Activated CD4-positive, alpha-beta T cell treated with anti-CD3 and anti-CD28 coated beads, Interleukin-2, Interleukin-6, amounts not matched to agents 100 ng/mL and 50 ng/mL, durations not matched to agents 16 hours and 8 hours (primary cell): ENCODE measurements at places on chromosomes 6 and 20.

DNA sequence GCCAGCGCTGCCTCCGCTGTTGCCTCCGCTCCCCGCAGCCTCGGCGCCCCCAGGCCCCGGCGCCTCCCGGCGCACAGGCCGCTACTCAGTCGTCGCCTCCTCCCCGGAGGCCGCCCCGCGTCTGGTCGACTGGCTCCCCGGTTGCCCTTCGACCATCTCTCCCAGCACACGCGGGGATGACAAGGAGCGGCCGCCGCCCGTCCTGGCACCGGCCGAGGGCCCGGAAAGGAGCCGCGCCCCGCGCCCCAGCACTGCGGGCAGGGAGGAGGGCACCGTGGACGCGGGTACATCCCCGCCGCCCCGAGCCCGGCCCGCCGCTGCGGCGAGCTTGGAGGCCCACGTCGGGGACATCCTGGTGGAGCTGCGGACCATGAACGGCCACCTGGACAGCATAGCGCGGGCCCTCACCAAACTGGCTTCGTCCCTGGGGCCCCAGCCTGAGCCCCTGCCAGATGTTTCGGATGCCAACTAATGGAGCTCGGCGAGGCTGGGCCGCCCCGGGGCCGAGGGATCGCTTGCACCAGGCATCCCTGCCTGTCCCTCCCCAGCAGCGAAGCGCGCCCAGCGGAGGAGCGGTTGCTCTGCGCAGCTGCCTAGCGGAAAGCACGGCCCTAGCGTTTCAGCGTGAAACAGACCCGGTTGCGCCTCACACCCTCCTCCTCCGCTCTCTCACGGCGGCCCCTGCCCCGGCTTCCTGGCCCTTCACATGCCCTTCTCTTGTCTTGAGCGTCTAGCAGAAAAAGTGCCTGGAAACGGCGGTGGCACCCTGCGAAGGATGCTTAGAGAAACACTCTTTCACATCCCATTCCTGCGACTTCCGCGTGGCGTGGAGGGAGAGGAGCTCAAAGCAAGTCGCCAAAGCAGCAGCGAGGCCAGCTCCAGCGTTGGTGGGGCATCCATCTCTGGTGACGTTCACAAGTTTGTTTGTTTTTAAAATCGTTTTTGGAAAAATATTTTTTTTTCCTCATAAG is 285.8 kb upstream of the SUPT3H start:
- DNase-seq, result peak; percentile 71

DNA sequence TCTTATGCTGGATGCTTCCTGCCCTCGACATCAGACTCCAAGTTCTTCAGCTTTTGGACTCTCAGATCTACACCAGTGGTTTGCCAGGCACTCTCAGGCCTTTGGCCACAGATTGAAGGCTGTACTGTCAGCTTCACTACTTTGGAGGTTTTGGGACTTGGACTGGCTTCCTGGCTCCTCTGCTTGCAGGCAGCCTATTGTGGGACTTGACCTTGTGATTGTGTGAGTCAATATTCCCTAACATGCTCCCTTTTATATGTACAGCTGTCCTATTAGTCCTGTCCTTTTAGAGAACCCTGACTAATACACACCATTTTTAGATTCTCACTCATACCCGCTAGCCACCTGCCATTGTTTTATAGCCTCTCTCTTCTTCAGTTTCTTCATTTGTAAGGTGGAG is 382.1 kb upstream of the TSHZ2 start:
- DNase-seq, result no peak

DNA sequence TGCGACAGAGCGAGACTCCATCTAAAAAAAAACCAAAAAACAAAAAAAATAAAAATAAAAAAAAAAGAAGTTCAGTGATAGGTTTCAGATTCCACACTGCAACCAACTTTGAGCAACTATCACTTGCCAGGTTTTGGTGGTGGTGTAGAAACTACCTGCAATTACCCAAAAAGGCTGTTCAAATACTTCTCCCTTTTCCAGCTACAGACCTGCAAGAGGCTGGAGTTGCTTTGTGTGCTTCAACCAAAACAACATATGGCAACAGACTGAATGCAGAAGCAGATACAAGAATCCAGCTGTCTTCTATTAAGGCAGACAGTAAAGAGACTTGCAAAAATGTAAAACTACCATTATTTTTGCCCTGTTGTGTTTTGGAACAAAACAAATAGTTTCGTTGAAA is 9.3 kb upstream of the BCAS1 start:
- no peak for DNase-seq

- no peak for DNase-seq
Measured at GRCh38 chr6:131652472-131652871, 15.4 kb downstream of the ENPP3 start.

DNA sequence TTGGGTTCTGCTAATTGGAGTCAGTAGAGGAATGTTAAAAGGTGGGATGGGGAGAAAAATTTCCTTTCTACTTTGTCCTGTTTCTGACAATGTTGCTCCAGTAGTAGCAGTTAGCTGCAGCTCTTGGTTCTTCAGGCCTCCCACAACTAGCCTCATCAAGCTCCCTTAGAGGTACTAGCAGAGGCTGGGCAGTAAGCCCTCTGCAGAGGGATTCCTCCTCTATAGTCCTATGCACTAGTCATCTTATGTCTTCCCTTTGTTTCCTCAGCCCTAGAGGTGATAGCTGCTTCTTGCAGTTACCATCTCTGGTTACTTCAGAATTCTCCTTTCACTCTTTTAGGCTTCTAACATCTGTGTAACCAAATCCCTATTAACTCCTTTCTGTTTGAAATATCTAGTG is 99.8 kb downstream of the FILIP1 start:
- DNase-seq, result no peak

DNA sequence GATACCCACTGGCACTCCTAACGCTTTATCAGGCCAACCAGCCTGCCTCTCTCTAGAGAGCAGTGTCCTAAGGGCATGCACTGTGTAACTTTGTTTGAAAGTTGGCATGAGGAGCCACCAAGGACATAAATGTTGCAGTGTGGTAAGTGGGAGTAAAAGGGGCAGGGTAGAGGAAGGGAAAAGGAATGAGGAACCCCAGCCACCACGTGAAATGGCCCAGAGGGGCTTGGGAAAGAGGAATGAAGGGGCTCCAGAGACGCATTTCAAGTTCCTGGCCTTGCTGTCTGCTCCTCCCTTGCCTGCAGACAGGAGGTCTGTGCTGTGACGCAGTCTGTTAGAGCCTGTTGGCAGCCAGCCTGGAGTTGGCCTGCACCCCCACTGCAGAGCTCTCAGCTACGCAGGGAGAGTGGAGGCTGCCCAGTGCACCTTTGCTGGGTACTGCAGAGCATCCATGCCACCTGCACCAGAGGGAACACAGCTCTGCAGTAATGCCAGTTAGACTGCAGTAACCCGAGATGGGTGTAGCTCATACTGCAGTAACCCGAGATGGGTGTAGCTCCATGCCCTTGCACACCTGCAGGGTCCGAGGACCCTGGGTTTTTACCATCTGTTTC is 86.8 kb upstream of the SNAP25 start:
- DNase-seq, result no peak

- DNase-seq, result no peak
Measured at GRCh38 chr6:124190256-124190655, 386.6 kb downstream of the NKAIN2 start.

DNA sequence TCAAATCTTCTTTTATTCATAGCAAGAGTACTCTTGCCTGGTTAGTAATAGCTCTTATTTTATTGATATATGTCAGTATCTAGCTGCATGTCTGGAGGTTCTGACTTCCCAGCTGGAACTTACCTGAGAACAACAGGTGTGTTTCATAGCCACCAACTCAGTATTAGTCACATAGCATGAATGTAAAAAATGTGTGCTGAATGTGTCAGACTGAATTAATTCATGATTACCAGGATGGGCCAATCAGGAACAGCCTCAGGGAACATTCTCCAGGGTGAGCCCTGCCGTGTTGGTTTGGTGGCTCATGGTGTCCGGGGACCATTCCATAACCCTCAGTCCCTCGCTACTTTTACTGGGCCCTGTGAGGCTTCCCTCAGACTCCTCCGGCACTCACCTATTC is 99.7 kb downstream of the TULP4 start:
- DNase-seq, result no peak

- peak; percentile 22 for DNase-seq
Measured at GRCh38 chr6:43171707-43172103, 636 bp downstream of the SRF start.

DNA sequence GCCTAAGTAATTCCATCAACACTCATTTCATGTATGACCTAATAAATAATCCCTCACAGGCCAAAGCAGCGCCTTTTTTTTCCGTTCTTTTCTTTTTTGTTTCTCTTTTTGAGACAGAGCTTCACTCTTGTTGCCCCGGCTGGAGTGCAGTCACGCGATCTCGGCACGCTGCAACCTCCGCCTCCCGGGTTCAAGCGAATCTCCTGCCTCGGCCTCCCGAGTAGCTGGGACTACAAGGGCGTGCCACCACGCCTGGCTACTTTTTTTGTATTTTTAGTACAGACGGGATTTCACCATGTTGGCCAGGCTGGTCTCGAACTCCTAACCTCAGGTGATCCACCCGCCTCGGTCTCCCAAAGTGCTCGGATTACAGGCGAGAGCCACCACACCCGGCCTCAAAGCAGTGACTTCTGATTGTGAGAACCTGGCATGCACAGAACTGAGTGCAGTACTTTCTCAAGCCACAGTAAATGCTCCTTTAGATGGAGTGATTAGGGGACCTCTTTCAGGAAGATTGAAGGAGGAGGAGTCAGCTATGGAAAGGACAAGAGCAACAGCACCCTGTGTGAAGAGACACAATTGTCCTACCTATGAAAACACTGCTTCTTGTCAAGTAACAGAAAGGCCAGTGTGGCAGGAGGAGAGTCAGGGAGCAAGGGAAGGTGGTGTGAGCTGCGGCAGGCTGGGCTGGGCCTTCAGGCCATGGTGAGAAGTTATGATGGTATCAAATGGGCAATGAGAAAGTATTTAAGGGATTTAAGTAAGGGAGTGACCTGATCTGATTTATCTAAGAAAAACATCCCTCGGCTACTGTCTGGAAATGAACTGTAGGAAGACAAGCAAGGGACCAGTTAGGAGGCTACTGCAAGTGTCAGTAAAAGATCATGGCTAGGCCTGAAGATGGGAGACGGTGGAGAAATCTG is 1.7 kb upstream of the SCAF8 start:
- DNase-seq, result no peak

DNA sequence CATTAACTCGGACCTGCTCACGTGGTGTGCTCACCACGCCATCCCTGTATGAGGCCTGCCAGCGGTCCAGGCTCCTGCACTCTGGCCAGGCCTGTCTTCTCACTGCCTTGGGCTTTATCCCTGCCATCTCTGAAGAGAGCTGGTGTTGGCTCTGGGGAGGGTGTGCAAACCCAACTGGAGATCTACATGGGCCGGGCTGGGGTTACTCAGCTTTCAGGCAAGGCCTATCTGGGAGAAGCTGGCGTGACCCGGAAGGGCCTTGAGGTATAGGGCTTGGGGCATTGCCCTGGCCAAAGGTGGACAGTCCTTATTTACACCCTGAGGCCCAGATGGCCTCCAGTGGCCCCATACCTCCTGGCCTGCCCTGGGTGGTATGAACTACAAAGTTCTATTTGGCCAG is 5.0 kb downstream of the SLC29A1 start:
- no peak for DNase-seq

DNA sequence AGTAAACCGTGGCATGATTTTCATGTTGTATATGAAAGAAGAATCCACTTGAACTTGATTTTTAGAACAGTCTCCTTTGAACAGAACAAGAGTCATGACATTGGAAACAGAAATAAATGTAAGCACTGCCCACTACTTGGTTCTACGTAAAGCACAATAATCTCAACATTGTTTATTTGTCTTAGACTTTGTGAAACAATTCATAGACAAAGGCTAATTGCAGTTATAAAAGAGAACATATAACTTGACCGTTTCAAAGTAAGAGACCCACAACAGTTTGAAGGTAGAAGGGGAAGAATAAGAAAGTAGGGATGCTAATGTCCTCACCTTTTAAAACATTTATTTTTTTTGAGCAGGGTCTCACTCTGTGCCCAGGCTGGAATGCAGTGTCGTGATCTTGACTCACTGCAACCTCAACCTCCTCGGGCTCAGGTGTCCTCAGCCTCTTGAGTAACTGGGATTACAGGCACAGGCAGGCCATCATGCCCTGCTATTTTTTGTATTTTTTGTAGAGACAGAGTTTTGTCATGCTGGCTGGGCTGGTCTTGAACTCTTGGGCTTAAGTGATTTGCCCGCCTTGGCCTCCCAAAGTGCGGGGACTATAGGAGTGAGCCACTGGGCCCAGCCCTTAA is 71.1 kb downstream of the POPDC3 start:
- DNase-seq, result no peak

- no peak for DNase-seq
Measured at GRCh38 chr20:25300496-25301170, 52.7 kb downstream of the PYGB start.

DNA sequence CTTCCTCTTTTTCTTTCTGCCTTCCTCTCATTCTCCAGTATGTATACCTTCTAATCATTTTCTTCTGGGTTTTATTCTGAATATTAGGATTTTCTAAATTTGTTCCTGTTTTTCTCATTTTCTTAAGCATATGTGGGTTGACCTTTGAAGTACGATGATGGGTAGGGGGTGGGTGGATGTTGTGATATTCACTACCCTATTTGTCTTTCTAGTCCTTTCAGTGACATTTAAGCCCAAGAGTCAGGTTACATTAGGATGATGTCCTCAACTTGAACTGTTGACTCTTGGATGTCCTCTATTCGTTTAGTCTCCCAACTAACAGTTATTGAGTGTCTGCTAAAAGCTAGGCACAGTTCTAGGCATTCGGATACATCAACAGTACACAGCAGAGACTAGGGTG is 7.3 kb downstream of the ABT1 start:
- no peak for DNase-seq

DNA sequence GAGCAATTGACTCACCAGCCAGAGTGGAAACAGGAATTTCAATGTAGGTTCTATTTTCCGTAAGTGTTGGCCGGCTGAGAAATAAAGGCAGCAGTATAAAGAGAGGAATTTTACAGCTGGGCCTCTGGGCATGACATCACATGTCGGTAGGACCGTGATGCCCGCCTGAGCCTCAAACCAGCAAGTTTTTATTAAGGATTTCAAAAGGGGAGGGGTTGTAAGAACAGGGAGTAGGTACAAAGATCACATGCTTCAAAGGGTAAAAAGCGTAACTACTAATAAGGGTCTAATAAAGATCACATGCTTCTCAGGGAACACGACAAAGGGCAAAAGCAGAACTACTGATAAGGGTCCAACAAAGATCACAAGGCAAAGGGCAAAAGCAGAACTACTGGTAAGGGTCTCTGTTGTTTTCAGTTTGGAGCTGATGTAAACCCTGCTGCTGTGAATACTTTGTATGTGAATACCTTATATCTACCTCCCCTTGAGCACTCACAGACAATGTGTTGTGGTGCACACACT is 9.0 kb upstream of the TULP4 start:
- DNase-seq, result no peak

GRCh38 chr20:2859330-2860121 is 13.8 kb upstream of the PTPRA start:
- DNase-seq, result no peak
